ENCODE measurements at places on chromosomes 1 and 21.

- no peak for DNase-seq
Measured at GRCh38 chr1:203368624-203369451, 17.9 kb upstream of the FMOD start.

DNA sequence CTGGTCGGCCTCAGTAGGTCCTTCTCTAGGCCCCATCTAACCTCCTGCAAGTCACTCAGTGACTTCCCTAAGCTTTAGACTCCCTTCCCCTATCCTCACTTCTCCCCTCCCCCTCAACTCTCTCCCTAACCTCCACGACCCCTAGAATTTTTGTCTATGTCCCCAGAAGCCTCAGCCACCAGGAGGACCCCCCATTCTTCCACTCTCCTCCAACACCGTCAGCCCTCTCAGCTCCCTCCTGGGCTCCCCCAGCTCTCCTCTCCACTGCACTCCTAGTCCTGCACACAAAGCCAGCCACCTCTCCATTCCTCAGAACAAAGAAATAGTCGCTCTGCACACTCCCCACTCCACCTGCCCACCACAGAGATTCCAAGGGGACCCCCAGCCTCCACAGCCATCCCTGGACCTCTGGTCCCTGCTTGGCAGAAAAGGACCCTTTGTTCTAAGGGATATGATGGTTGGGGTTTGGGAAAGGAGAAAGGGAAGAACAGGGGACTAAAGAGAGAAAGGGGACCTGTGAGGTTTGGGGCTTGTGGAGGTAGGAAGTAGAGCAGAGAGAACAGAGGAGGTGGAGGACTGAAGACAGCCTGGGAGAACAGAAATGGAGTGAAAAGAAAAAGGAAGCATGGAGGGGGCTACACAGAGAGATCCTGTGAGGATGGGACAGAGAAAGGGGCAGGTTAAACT is 2.8 kb downstream of the ARHGEF2 start:
- DNase-seq: no peak

DNA sequence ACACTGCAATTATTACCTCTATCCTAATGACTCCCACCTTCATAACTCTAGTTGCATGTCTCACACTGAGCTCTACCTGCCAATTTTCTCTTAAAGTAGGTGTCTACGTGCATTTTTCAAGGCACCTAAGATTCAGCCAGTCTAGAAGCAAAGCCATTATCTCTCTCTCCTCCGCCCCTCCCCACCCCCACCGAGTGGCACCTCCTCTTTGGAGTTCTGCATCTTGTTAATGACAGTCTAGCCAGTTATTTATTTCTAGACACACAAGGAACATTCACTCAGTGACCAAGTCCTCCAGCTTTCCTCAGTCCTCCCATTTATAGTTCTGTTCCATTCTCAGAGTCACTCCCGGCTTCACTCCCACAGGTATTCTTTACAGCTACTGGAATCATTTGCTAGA is 47.6 kb downstream of the ASTN1 start:
- no peak for DNase-seq

- DNase-seq: peak; percentile 73
Measured at GRCh38 chr21:25350056-25350455, 257.2 kb downstream of the MRPL39 start.

DNA sequence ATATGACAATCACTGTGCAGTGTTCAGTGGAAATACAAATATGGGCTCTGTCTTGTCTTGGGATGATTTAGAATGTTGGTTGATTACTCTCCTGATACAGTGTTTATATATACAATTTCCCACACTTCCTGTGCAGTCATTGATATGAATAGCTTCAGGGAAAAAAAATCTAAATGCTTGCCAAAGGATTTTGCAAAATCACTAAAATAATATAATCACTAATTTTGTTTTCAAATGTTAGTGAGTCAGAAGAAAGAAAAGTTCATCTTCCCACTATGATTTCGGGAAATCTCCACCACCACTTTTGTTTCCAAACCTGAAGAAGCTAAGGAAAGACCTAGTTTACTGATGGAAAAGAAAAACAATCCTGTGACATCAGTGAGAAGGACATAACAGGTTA is 32.1 kb upstream of the CHRM3 start:
- DNase-seq: no peak

- DNase-seq: no peak
Measured at GRCh38 chr1:68319907-68320306, 87.6 kb upstream of the WLS start.
